CD4-positive, alpha-beta T cell treated with Interleukin-17A for 4 hours (primary cell): ENCODE measurements at places on chromosomes 16 and 17.

DNA sequence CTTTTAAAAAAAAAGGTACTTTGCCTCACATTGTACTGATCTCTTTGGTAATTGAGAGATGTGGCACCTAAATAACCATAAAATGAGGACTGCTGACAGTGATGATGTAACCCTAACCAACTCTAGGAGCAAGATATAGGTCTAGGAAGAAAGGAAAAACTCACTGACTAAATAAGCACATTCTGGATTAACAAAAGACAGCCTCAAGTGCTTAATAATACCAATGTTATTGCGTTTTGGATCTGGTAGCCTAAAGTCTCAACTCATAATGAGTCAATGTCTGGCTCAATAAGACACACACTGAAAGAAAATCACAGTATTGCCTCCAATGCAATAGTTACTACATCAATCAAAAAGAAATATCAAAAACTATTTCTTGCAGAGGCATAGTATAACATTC, 3.0 kb downstream of the ERN1 start:
- DNase-seq, result no peak

DNA sequence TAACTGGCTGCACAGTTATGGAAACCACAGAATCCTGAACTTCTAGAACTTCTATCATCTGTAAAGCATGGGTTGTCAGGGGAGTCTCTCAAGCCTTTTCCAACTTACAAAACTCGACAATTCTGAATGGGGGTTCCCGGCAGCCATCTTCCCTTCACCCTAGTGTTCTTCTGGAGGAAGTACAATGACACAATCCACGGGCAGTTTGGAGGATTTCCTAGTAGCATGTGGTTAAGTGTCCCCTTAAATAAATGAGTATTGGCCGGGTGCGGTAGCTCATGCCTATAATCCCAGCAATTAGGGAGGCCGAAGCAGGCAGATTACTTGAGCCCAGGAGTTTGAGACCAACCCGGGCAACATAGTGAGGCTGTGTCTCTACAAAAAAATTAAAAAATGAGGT, 2.1 kb downstream of the SLC16A6 start:
- DNase-seq, result no peak

- DNase-seq, result peak; percentile 3
Measured at GRCh38 chr16:379183-379960, 2.4 kb downstream of the PGAP6 start.

GRCh38 chr17:3683054-3683511, 12.9 kb downstream of the P2RX5 start:
- DNase-seq, result peak; percentile 68

DNA sequence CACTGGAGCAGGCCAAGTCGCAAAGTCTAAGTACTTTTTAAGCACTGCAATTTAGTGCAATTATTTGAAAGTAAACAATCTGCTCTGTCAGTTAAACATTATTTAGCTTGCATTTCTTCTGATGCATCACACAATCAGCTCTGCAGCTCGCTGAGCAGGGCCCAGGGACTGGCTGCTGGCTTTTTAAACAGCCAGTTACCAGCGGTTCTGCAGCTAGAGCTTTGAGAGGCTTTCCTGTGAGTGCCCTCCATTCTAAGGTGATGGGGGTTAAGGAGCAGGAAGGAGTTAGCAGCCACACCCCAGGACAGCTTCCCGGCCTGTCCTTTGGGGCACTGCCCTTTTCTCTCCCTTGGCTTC, 154.3 kb downstream of the SALL1 start:
- DNase-seq, result no peak

- no peak for DNase-seq
Measured at GRCh38 chr17:82560802-82561428, 41.4 kb downstream of the FOXK2 start.

DNA sequence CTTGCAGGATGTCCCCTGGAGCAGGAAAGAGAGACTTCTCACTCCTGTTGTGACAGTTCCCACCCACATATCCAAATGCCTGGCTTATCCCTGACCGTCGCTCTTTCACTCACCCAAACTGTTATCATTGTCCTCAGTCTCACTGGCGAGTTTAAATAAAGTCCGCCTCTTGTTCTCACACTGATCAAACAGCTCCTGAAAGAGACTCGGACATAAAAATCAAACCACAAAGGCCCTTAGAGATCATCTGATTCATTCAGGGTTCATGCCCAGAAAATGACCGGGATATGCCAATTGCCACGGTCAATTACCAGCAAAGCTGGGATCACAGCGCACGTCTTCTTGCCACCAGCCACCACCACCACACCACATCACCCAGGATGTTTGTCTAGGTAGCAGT, 19.9 kb downstream of the GGA3 start:
- no peak for DNase-seq

DNA sequence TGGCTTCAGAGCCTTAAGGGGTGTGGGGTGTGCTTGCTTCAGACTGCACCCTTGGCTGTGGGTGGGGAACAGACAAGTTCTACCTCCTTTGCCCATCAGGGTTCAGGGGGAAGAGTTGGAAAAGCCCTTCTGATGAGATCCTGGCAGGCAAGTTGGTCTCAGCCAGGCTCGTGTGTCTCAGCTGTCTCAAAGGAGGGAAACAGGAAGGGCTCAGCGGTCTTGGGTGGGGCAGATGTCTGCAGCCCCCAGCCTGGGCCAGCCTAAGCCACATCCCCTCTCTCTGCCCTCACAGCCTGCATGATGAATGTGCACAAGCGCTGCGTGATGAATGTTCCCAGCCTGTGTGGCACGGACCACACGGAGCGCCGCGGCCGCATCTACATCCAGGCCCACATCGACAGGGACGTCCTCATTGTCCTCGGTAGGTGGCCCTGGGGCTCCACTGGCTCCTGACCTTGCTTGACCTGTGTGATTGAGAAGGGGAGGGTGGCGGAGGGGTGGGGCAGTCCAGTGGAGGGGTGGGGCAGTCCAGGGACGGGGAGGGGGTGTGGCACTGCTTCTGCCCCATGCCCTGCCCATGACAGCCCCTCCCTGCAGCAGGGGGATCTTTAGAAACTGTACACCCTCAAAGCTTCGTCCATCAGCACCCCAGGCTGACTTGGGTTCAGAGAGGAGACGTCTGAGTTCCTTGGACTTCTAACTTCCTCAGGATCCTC, 199.5 kb downstream of the PRKCB start:
- peak; percentile 44 for DNase-seq

- DNase-seq, result peak; percentile 12
Measured at GRCh38 chr16:56311208-56312027, 113.9 kb downstream of the AMFR start.

- DNase-seq, result no peak
Measured at GRCh38 chr16:52547004-52547833, at the start of gene TOX3. Gene TOX3 (minus strand): TSS chr16:52547143. CDS start chr16:52546723, 420 bp downstream.

GRCh38 chr17:81869221-81870130, 1.7 kb downstream of the ARHGDIA start:
- DNase-seq, result peak; percentile 43

- no peak for DNase-seq
Measured at GRCh38 chr16:68190736-68191510, 45.0 kb downstream of the ESRP2 start.

DNA sequence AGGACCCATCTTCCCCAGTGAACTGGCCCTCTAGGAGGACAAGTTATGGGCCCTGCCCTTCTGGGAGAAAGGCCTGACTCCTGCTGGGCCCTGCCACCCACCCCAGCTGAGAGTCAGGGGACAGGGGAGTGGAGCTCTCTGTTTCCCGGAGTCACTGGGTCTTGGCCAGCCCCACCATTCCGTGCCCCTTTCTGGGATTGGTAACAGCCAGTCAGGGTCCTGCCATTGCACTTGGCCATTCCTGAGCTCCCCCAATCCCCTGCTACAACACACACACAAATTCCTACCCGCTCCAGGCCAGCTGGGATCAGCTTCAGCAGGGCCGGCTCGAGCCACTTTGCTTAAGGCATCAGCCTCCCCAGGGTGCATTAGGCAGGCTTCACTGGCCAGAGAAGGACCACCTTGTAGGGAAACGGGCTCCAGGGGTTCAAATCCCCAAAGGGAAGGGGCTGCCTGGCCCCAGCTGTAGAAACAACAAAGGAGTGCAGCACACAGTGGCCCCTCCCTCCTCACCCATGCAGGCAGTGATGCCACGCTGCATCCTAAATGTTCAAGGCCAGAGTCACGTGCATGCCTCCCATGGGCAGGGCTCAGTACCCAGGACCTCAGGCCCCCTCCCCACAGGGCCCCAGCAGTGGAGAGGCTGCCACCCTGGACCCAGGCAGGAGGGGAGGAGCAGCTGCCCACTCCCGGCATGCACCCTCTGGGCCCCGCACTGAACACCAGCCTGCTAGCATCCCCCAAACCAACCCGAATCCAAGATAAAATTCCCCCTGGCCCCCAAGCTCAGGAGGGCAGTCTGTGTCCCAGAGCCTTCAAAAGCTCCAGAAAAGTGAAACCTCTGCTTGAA, 37.7 kb downstream of the C16orf78 start:
- DNase-seq, result no peak

GRCh38 chr16:89573826-89574680, 1.5 kb upstream of the CPNE7 start:
- DNase-seq, result no peak

DNA sequence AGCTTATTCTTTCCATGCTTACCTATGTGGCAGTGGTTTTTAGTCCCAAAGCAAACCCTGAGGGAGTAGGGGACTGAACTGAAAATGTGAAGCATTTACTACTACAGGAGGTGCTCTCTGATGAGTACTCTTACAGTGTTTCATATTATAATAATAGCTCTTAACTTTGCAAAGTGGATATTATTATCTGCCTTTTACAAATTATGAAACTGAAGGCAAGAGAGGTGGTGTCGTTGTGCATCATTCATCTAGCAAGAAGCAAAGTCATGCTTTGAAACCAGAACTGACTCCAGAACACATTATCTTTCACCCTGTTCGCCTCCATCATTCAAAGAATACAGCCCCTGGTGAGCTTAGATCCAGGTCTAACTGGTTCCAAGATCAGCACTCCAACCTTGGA, 8.2 kb upstream of the KCNH6 start:
- DNase-seq, result no peak

DNA sequence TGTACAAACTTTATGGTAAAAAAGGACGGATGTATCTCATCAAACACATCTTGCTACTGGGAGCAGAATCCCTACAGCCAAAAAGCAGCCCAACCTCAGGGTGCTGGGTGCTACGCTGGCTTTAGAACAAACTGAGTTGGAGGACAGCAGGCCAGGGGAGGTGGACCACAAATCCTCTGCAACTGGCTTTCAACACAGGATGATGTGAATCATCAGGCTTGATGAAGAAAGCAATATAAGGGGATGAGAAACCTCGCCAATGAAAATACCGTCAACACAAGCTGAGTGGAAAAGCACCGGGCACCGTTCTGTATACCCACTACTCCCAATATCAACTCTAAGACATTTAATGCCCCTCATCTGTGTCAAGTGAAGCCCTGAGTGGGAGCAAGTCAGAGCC, 14.3 kb downstream of the HBQ1 start:
- DNase-seq, result no peak

DNA sequence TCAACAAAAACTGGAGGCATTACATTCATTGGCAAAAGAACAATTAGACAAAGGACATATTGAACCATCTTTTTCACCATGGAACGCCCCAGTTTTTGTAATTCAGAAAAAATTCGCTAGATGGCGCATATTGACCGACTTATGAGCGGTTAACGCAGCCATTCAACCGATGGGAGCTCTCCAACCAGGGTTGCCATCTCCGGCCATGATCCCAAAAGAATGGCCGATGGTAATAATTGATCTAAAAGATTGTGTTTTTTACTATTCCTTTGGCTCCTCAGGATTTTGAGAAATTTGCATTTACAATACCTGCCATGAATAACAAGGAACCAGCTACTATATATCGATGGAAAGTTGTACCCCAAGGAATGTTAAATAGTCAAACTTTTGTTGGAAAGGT, 21.4 kb downstream of the ALOX15B start:
- DNase-seq, result peak; percentile 67

DNA sequence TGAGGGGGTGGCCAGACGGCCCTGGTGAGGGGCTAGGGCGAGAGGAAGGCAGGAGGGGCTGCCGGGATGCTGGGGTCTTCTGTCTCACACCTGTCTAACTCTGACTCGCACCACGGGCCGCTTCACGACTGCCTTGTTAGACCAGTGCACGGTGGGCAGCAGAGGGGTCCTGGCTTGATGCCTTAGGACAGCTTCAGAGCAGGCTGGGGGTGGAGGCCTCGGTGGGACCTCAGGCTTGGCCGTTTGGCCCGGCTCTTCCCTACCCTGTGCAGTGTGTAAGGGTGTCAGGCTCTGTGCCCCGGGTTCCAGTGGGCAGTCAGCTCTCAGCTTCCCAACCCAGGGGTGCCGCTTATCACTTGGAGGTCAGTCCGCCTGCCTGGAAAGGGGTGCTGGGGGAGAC, 100.7 kb downstream of the OR1D5 start:
- no peak for DNase-seq

DNA sequence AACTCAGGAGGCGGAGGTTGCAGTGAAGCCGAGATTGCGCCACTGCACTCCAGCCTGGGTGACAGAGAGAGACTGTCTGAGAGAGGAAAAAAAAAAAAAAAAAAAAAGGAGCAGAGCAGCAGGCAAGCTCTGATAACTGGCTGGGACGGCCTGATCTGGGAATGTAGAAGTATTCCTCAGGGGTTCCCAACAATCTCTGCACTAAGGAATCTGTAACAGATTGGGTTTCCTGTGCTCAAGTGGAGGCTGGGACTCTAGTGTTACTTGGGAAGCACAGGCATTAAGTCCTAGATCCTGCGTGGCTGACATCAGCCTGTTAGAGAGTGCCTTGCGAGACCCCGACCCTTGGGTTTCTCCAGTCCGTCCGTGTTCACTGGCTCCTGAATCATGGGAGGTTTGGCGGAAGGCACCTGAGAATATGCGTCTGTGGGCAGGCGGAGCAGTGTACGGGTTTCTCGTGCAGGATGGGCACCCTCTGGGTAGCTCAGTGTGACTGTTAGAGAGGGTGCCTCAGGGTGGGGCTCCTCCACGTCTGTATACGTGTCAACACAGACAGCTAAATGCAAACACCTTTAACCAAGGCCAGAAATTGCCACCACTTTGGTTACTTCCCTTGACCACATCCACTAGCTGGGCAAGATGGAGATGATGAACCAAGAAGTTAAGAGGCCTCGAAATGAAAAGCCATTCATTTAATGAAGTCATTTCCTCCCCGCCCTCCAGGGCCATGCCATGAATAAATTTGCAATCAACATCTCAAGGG, 174.9 kb upstream of the RPL38 start:
- DNase-seq, result no peak

- no peak for DNase-seq
Measured at GRCh38 chr16:56547949-56548567, 16.8 kb upstream of the MT4 start.

- DNase-seq, result no peak
Measured at GRCh38 chr17:79664930-79665737, 54.3 kb upstream of the RBFOX3 start.

GRCh38 chr17:77164483-77165091, 23.8 kb downstream of the SEC14L1 start:
- no peak for DNase-seq

DNA sequence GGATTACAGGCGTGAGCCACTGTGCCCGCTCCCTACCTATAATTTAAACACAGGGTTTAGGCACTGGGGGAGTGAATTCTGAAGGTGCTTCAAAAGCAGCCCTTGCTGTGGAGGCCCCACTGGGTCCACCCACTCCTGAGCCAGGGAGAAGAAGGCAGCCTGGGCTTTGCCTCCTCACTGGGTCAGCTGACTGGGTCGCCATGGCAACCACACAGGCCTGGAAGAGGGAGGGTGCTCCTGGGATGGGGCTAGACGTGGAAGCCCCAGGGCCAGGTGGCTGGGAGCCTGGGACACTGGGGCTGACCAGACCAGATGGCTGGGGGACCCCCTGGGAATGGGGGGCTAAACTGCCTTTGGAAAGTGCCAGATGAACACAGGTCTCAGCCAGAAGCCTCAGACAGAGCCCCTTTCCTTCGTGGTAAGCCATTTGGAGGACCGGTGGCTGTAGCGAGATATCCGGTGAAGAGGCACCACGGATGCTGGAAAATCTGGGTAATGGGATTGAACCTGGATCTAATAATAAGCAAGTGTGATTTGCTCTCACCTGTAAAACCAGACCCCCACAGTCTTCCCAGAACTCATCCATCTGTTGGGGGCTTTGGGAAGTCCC, 32.9 kb downstream of the TRARG1 start:
- no peak for DNase-seq
